ENCODE measurements at places on chromosomes 13 and 19.

DNA sequence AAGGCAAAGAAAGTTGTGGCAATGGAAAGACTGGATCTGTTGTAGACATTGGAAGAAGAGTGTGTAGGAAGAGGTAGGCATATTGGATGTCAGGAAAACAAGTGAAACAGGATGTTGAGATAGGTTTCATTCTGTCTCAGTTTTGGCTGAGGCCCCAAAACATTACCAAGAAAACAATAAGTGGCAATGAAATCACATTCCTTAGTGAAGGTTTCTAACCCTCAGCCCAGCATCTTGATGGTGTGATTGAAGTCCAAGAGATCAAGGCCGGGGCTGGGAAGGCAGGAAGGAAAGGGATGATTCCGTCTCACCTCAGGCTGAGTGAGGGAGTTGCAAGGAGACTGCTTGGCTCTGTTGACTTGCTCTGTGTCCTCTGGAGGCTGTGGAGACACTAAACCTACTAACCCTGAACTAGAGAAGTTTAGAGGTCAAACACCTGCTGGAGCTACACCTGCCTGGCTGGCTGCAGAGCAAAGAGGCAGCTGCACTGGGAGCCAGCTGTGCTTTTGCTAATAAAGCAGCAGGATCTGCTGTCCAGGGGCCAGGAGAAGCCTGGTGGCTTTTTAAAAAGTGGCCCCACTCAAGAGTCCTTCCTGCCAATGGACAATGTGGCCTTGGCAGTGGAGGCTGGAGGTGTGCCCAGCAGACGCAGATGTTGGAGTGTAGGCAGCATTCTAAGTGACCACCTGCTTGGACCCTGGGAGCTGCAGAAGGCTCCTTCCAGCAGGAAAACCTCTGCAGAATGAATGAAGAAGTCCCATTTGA is 53.6 kb downstream of the DGKH start:
- no peak for DNase-seq

DNA sequence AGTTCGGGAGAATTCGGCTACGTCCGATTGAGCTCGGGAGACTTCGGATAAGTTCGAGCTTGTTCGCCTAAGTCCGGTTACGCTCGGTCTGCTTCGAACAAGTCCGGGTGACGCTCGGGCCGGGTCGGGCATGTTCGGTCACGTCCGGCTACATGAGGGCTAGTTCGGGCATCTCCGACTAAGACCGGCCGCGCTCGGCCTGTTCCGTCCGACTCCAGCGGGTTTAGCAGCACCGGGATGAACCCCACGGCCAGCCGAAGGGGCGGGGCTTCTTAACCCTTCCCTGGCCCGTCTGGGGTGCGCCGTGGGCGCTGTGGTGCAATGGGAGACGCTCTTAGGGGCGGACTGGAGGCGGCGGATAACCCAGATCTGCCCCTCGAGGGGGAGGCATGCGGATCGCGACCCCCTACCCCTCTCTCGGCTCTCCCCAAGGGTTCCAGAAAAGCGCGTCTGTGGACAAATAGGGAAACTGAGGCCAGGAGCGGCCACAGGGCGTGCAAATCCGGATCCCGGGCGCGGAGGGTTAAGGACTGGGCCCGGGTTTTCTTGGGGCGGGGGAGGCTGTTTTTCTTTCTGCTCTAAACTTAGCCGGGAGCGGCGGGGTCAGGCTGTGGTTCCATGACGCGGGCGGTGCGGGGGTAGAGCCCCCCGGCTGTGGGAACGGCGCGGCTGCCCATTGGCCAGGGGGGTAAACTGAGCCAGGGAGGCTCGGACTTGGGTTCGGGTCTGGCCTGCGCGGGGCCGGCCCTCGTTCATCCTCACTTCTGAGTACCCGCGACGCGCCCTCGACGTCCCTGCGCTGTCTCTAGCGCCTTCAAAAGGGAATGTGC is 1.5 kb downstream of the PDE4C start:
- peak; percentile 100 for DNase-seq

- no peak for DNase-seq
Observed at GRCh38 chr19:6979399-6979798, 41.8 kb downstream of the MBD3L2B start.

DNA sequence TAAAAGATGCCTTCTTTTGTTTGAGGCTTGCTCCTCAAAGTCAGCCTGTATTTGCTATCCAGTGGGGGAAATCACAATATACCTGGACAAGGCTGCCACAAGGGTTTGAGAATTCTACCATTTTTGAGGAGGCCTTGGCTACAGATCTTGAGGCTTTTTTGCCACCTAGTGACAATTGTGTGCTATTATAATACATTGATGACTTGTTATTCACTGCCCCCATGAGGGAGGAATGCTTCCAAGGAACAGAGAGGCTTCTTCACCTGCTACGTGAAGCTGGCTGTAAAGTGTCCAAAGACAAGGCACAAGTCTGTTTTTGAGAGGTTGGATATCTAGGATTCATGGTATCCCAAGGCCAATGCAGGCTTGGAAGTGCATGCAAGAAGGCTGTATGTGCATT is 72.5 kb downstream of the ZNF708 start:
- peak; percentile 33 for DNase-seq

DNA sequence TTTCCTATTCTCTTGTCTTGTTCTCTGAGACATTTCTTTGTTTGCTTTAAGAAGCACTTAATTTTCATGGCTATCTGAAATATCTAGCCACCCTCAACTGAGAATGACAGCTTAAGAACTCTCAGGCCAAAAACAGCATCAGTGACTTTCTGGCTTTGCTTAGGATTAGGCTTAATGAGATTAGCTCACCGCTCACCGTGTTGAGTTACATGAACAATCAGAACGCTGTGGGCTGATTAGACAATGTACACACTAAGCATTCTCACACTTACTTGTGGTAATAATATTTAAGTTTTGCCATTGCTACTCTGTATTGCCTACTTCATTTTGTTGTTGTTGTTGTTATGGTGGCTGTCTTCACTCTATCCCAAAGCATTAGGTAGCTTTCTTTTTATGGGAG is 1283.6 kb downstream of the UQCRFS1 start:
- DNase-seq, result peak; percentile 98

- no peak for DNase-seq
Observed at GRCh38 chr13:46102255-46102605, 2.6 kb downstream of the CPB2 start.

- DNase-seq, result no peak
Observed at GRCh38 chr13:36395280-36395679, 37.0 kb upstream of the CCNA1 start.

DNA sequence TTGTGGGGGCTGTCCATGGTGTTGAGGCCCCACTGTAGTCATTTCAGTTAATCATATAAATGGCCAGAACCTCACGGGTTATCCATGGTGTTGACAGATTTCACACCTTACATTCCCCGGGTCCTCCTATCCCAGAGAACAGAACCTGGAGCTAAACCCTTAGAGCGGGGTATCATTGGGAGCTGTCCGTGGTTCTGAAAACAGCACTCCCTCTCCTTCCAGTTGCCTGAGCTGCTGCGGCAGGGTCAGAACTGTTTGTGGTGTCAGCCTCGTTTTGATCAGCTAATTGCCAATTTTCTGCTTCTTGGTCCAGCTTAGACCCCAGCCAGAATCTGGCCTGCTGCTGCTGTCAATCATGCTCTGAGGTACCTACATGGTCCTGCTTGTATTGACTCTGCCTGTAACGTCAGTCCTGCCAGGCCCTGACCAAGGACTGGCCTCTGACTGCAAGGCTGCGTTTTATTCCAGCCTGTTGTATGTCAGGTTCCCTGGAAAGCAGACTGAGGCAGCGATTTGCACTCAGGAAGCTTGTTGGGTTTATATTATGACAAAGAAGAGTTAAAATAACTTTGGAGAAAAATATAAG is 55.8 kb upstream of the KCTD15 start:
- peak; percentile 15 for DNase-seq

GRCh38 chr19:54207983-54208783 is 7.5 kb downstream of the RPS9 start:
- peak; percentile 70 for DNase-seq

GRCh38 chr19:15286688-15287365 is 45.5 kb downstream of the BRD4 start:
- DNase-seq, result no peak

GRCh38 chr19:52961981-52962380 is 700 bp downstream of the ZNF816 start:
- no peak for DNase-seq

GRCh38 chr13:35260316-35260715 is 216.2 kb downstream of the MAB21L1 start:
- DNase-seq, result no peak

- DNase-seq, result peak; percentile 93
Observed at GRCh38 chr13:103883164-103883563, 816.9 kb upstream of the SLC10A2 start.

DNA sequence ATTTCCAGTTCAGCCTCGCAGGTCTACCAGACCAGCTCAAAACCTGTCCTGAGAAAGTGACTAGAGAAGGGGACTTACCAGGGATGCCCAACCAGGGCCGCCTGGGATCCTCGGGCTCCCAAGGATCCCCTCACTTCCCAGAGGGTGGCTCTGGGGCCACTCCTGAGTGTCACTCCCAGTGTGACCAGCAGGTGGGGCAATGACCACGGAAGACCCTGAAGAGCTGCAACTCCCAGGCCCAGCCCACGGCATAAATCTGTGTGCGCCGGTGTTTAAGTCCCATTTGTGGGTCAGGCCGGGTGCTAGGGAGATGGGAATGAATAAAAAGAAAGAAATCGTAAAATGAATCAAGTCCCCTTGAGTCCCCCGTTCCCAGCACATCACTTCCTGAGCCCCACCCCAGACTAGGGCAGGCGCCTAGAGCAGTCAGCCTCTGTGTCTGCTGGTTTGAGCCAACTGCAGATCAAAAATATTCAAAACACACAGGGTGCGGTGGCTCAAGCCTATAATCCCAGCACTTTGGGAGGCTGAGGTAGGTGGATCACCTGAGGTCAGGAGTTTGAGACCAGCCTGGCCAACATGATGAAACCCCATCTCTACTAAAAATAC is 10.7 kb downstream of the PTGIR start:
- DNase-seq, result peak; percentile 94

- DNase-seq, result no peak
Observed at GRCh38 chr13:98652721-98653462, 76.0 kb upstream of the STK24 start.

DNA sequence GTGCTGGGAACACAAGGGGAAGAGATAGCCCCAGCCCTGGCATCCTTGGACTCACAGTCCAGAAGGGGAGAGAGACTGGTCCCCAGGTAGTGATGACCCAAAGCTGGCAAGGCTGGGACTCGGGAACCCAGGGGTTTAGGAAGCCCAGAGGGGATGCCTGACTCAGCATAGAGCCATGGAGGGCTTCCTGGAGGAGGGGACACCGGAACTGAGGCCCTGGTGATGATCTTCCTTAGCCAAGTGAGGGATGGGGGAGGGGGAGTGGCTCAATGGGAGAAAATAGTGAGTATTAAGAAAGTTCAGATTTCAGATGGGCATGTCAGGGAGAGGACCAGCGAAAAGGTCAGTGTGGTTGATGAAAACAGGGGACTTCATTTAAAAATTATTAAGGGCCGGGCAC is 26.8 kb downstream of the EXOC3L2 start:
- DNase-seq, result no peak

DNA sequence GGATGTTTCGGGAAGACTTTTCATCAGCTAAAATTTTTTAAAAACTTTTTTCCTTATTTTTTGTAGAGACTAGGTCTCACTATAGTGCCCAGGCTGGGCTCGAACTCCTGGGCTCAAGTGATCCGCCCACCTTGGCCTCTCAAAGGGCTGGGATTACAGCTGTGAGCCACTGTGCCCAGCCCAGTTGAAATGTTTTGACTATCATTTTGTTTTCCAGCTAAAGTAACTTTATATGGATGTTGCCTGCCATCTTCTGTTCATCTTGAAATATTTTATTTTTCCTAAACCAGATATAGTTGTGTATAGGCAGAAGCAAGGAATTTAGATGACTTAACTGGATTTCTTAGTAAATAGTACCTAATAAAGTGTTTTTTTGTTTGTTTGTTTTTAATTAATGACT is 7.0 kb downstream of the CAB39L start:
- DNase-seq, result peak; percentile 24

DNA sequence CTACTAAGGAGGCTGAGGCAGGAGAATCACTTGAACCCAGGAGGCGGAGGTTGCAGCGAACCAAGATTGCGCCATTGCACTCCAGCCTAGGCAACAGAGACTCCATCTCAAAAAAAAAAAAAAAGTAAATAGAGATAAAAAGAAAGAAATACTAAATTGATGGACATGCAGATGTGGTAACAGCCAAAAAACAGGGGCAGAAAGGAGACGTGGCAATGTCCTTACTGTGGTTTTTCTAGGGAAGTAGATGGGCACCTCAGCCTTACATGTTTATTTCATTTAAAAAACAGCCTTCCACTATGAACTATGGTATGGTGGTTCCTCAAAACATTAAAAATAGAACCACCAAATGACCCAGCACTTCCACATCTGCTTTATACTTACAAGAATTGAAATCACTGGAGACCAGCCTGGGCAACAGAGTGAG is 6.5 kb upstream of the EIF3G start:
- DNase-seq, result no peak

DNA sequence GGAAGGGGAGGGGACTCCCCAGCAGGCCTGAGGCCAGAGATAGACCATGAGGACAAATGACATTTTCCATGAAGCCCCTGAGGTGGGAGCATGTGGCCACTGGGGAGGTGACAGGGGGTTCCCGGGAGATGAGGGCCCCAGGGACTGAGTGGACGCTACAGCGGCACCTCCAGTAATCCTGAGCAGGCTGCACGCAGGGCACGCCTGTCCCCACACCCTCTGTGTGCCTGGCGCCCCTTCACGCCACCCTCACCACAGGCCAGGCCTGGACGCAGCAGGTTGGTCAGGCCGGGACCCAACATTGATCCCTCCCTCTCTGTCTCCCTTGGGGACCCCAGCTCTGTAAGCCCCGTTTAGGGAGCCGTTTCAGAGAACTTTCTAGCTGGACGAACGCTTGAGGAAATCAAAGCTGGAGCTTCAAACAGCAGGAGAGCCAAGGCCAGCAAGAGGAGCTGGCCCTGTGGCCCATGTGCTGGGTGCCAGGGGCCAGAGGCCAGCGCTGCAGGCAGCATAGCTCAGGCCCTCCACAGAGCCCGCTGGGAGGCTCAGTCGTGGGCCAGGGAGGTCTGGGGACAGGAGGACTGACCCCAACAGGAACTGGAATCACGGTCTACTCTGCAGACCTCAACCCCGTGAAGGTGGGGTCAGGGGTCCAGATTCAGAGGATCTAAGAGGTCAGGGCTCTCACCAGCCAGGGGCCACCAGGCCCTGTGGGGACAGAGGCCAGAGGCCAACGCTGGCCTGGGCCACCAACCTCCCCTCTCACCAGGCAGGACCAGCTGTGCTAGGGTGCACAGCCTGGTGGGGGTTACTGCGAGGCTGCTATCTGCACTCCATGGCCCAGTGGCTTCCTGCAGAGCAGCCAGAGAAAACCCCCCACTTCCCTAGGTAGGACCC is 14.6 kb downstream of the LSM4 start:
- no peak for DNase-seq

- peak; percentile 82 for DNase-seq
Observed at GRCh38 chr19:54164369-54165068, 5.0 kb upstream of the LENG1 start.

GRCh38 chr19:29268721-29269393 is 55.9 kb upstream of the UQCRFS1 start:
- no peak for DNase-seq

- DNase-seq, result no peak
Observed at GRCh38 chr19:2419754-2420153, 7.6 kb downstream of the TIMM13 start.
